ENCODE measurements at places on chromosomes 7 and 10.
A peak's percentile ranks its signal among the peaks of the same experiment; 100 is the strongest.

DNA sequence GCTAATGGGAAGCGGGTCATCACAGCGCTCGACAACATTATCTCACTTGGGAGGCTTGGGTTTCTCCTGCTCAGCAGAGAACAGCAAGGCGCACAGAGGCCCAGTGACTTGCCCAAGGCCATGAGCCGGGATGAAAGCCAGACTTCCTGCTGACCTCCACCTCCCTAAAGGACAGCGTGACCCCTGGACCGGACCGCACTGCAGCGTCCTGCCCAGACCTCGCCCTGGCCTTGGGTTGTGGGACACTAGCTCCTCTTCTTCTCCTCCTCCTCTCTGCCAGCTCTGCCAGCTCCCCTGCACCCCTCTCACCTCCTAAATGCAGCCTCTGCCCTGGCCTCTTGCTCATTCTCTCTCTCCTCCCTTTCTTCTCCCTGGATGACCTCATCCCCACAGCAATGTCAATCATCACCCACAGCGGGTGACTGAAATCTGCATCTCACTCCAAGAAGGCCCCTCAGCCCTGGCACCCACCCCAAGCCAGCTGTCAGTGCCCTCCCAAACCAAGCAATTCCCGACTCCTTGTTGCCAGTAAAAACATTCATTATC lies 19.4 kb downstream of the SPOCK2 start:
- DNase-seq: no peak

- DNase-seq: no peak
Observed at GRCh38 chr7:156196649-156197048, 384.4 kb upstream of the SHH start.

DNA sequence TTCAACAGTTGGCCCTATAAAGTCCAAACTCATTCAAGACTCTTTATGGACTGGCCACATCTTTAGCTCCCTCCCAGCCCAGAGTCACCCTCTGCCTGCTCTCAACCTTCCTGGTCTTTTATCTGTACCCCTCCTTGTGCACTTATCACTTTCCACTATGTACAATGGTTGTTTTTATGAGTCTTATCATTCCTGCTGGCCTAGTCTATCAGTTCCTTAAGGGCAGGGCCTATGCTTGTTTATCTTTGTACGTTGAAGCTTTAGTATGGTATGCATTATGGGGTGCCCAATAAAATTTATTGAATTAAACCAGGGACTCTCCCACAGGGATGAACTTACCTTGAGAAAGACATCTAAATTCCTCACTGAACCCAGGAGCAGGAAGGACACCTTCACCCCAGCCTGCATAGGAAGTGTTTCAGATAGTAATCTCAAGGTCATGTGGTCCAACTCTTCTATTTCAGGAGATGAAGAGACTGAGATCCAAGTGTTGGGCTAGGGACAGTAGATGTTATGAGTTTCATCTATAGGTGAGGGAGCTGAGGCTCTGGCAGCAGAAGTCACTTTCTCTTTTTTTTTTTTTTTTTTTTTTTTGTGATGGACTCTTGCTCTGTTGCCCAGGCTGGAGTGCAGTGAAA lies 13.3 kb upstream of the PDCD4 start:
- no peak for DNase-seq

- DNase-seq: no peak
Observed at GRCh38 chr10:3898821-3899220, 113.8 kb upstream of the KLF6 start.

GRCh38 chr10:49367600-49367999 lies 28.3 kb downstream of the DRGX start:
- DNase-seq: peak; percentile 15

GRCh38 chr7:106026101-106026500 lies 63.0 kb downstream of the CDHR3 start:
- DNase-seq: no peak

DNA sequence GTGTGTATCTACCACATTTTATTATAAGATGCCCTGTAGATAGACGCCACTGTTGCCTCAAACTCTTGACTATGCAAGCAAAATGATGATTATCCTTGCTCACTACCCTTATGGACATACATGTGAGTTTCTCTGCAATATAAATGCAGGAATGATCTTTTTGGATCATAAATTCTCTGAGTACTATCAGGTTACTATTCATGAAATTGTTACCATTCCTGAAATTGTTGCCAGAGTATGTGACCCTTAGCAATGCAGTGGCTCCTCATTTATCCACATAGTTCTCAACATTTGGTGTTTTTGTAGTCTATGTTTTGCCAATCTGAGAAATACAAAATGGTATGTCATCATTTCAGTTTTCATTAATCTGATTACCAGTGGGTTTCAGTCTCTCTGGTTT lies 166.2 kb upstream of the FAM3C start:
- DNase-seq: peak; percentile 82

DNA sequence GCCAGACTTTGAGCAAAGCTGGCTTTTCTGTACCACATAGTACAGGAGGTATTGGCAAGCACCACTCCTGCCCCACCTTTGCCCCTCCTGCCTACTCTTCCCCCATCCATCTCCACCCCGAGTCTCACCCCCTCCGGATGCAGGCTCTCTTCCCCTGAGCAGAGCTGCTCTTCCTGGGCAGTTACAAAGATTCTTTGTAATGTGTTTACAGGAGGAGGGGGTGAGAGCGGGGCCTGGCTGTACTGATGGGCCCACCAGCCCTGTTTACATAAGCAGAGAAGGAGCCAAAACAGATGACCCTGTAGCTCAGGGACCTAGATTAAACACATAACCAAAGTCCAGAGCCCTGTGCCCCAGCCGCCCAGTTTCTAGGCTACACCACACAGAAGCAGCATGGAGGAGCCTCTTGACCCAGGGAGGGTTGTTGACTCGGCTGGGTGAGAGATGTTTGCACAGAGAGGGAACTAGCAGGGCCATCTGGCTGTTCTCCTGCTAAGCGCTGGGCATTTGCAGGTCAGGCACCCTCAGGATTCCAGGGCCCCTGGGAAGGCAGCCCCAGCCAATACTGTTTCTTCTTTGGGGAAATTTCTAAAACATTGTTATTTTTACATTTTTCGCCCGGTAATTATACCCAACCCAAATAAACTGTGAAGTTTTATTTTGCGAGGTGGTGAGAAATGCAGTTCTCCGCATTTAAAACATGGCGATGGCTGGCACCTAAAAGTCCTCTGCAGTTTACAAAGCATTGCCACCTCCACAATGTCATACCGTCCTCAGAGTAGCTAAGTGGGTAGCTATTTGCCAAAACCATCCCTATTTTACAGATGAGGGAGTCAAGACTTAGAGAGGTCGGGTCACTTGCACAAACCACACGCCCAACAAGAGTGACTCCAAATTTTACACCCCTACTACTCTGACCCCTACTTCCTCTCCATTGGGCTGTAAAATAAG lies 11.4 kb upstream of the ZKSCAN1 start:
- no peak for DNase-seq

- no peak for DNase-seq
Observed at GRCh38 chr10:60206735-60207134, 182.9 kb downstream of the ANK3 start.

- no peak for DNase-seq
Observed at GRCh38 chr10:106992055-106992454, 172.5 kb downstream of the SORCS1 start.

GRCh38 chr10:17056781-17057428 lies 72.7 kb downstream of the CUBN start:
- peak; percentile 76 for DNase-seq

GRCh38 chr10:125592897-125593296 lies 90.1 kb downstream of the TEX36 start:
- DNase-seq: no peak

- DNase-seq: peak; percentile 25
Observed at GRCh38 chr7:122885583-122886356, 490 bp downstream of the CADPS2 start.

DNA sequence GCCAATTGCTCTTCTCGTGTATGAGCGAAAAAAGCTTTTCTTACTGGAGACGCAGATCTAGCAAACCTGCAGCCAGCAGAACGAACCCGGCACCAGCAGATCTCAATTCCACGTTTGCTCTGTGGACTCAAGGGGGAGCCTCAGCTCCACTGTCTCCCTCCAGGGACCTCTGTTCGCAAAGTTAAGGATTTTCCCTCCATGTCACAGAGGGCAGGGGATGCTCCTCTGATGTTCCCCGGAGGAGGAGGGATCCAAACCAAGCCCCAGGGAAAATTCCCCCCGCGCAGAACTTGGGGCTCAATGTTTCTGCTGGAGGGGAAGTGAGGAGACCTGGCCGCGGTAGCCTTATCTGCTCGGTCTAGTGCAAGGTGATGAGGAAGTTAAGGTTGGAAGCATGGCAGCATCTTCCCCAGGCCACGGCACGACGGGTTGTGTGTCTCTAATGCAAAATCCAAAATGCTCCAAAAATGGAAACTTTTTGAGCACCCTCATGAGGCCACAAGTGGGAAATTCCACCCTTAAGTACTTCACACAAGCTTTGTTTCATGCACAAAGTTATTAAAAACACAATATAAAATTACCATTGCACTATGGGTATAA lies 9.0 kb downstream of the IQCE start:
- peak; percentile 51 for DNase-seq

DNA sequence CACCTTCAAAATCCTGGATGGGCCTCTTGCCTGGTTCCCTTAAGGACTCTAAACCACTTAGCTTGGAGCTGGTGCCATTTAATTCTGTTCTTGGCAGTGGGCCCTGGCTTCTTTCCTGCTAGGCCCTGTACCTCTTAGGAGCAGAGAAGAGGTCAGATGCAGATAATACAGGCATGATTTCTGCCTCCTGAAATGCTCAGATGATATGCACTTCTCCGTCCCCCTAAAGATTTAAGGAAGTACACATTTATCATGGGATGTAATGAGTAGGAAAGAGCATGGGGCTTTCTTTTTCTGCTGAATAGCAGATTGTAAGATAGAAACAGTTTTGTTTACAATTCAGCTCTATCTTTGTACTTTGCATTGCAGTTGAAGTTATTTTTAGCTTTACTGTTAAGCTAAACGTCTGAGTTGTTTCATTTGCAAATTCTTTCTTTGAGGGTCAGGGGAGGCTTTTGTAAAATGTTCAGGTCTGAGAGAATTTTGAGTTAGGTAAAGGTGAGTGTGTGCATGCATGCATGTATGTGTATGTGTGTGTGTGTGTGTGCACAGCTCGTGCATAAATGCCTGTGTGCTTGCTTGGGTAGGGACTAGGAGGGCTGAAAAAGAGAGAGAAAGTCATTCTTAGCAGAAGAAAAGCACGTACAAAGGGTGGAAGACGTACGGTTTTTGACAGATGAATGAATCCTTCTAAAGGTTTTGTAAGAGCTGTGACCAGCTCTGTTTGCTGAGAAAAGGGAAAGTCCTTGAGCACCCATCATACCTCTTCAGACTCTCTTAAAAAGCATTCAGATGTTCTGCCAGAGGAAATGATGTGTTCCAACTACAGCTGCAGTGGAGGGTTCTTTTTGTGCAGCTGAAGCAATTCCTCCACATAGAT lies 364.2 kb downstream of the AUTS2 start:
- no peak for DNase-seq

DNA sequence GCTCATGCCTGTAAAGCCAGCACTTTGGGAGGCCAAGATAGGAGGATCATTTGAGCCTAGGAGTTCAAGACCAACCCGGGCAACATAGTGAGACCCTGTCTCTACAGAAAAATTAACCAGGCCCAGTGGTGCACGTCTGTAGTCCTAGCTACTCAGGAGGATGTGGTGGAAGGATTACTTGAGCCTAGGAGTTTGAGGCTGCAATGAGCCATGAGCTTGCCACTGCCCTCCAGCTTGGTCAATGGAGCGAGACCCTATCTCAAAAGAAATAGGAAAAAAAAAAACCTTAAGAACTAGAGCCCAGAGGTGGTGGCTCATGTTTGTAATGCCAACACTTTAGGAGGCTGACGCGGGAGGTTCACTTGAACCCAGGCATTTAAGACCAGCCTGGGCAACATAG lies 2.2 kb downstream of the STRA8 start:
- no peak for DNase-seq

- DNase-seq: no peak
Observed at GRCh38 chr7:155840262-155840885, 28.1 kb upstream of the SHH start.

GRCh38 chr7:29130096-29130495 lies 16.2 kb downstream of the CPVL start:
- no peak for DNase-seq

GRCh38 chr10:17222329-17222728 lies 5.7 kb upstream of the VIM start:
- no peak for DNase-seq

- no peak for DNase-seq
Observed at GRCh38 chr7:120320218-120320961, 47.4 kb downstream of the KCND2 start.

DNA sequence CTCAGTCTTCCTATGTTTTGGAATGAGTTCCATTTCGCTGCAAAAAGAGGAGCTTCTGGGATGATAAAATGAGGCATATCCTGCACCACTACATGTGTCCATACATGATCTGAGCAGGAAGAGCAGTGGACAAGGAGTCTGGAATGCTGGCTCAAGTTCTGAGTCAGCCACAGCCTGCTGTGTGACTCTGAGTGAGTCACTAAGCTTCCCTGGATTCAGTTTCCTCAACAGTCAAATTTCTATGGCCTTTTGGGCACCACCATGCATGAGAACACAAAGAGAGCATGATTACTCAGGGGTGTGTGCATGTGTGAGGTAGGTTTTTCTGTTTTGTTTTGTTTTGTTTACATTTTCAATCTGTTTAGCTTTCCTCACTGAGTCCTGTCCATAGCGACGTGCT lies 254.6 kb downstream of the ANKRD30A start:
- no peak for DNase-seq

- DNase-seq: no peak
Observed at GRCh38 chr10:91772869-91773268, 25.4 kb upstream of the TNKS2 start.

GRCh38 chr10:108850138-108850854 lies 1073.0 kb downstream of the XPNPEP1 start:
- DNase-seq: no peak

DNA sequence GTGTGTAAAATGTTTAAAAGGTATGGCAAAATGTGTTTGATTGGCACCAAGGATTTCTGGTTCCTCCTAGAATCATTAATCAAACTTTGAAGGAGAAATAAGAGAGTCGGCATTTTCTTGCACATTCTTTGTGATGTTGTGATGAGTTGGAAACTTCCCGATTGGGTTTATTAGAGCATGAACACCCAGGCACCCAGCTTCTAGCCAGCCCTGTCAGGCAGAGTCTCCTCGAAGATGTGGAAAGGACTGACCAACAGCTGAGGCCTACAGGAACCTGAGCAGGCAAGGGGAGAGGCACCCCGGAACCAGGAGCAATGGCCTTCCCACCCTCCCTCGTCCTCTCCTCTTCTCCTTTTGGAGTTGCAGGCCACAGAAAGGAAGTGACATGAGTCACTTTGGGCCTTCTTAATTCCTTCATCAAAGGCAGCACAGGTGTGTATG lies 68.7 kb downstream of the EGFR start:
- DNase-seq: no peak
